CD4-positive, alpha-beta T cell treated with Interleukin-10 for 1 hour (primary cell): ENCODE measurements at places on chromosomes 16 and 17.

DNA sequence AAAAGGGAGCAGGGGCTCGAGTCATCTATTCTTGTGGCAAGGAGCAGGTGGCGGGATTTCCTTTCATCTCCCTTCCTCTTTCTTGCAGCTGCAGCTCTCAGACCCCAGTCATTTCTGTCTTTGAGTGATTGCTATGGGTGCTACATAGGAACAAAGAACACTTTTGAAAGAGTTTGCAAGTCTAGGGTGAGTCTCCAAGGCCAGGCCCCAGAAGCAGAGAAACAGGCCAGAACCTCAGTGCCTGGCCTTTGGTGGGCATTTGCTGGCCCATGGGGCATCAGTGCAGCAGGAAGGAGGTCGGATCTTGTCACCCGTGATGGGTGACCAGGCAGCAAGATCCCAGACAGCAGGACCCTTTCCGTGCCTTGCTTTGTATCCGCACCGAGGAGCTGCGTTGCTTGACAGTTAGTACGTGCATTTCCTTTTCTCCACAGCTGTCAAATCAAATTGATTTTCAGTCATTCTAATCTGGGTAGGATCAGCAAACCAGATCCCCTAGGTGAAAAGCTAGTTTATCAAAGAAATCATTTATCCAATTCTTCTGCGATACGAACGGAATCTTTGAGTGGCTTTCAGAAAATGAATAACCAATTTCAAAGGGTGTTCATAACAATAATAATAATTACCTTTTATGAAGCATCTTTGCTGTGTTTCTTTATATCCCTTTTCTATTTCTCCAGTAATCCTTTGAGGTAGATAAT is 244.6 kb upstream of the MAF start:
- no peak for DNase-seq

DNA sequence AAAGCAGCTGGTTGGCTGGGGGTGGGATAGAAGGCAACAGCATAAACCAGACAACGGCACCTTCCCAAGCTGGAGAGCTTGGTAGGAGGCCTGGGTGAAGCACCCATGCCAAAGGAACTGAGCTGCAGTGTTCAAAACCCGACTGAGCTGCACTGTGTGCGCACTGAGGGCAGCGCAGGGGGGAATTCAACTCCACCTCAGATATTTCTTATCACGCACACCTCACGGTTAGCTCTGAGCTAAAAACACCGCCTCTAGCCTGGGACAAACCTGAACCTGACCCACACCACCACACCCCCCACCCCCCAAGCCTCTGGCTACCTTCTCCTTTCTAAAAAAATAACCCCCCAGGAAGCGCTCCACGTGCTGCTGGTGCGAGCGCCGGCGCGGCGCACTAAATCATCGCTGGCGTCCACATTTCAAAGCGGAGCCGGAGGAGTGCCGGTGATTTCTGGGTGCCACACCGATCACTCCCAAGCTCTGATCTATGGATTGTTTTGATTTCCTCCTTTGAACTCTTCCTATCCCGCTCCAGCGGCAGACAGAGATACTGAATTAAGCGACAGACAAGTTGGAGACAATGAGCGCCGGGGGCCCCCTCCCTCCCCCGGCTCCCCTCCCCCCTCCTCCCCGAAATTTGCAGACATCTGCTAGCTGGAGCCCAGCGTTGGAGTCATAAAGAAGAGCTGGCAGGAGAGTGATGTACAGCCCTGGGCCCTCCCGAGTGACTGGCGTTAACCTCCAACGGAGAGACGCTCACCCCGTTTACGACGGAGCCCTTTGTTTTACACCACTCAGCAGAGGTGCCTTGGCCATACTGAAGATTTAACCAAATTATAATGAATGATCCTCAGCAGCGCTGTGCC is 85.0 kb downstream of the NOG start:
- DNase-seq: no peak

DNA sequence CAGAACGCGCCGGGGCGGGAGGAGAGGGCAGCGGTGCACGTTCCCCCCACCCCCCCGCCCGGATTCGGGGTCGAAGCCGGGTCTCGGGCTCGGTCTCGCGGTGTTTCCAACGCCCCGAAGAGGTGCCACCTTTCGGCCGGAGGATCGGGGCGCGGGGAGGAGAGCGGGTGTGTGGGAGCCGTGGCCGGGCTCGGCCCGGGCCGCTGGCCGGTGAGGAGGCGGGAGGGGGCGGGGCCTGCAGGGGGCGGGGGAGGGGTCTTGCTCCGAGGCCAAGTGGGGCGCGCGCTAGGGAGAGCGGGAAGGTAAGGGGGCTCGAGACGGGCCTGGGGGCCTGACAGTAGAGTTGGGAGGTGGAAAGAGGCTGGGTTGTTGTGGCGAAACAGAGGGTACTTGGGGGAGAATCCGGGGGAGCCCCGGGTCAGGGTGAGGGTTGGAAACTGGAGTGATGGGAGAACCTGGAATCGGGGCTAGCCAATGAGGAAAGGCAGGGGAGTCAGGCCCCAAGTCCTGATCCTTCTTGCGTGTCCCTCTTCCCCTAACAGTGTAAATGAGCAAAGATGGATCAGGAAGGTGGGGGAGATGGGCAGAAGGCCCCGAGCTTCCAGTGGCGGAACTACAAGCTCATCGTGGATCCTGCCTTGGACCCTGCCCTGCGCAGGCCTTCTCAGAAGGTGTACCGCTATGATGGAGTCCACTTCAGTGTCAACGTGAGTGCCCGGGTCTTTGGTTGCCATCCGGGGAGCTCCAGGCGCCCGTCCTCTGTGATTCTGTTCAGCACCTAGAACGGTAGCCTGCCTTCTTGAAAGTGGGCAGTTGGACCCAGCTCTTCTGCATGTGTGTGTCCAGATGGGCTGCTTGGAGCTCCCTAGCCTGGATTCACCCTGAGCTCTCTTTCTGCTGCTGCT is 873 bp downstream of the SETD1A start:
- no peak for DNase-seq

- no peak for DNase-seq
Observed at GRCh38 chr16:28010671-28011070, 52.8 kb downstream of the GSG1L start.

- DNase-seq: no peak
Observed at GRCh38 chr17:39036009-39036408, 68.8 kb upstream of the FBXO47 start.

GRCh38 chr16:72372087-72373045 is 200.4 kb upstream of the PMFBP1 start:
- no peak for DNase-seq
